ENCODE measurements at places on chromosomes 3 and 15.

GRCh38 chr15:45148076-45149059 is 18.6 kb downstream of the DUOX1 start:
- no peak for DNase-seq

DNA sequence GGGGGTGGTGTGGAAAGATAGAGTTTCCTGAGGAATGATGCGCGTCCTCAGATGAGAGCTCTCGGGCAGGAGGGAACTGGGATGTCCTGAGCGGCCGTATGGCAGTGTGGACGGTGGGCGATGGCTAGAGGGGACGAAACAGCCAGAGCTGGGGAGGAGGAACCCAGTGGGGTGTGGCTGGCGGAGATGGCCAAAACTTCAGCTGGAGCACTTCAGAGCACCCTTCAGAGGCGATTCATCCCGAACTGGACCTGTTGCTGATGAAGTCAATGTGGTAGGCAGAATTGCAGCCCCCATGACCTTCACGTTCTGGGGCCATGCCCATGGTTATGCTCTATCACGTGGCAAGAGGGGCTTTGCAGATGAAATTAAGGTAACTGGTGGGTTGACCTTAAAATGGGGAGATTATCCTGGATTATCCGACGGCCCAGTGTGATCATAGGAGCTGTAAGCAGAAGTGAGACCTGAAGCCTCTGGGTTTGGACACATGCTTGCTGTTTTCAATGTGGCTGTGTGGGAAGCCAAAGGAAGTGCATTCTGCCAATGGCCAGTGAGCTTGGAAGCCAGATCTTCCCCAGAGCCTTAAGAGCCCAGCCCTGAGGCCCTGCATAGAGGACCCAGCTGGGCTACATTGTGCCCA is 52.3 kb downstream of the ATP1B3 start:
- peak; percentile 16 for DNase-seq

DNA sequence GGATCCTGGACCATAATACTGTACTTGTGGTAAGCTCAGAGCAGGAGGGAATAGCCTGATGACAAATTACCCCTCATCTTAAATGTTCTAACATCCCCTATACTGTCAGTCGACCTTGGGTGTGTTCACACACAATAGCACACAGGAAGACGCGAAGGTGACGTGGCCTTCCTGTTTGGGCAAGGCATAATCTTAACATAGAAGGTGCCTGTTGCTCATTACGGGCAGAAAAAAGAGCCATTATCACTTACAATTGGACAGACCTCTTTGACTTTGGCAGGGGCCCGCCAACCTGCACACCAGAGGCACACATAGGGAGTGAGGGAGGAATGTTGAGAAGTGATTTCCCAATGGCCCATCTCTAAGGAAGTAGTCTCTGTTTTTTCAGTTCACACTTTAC is 144.2 kb downstream of the ANO10 start:
- no peak for DNase-seq

- no peak for DNase-seq
Measured at GRCh38 chr3:17946619-17947018, 204.2 kb upstream of the TBC1D5 start.

- DNase-seq: no peak
Measured at GRCh38 chr3:102688556-102688930, 253.7 kb downstream of the ZPLD1 start.

GRCh38 chr15:41927536-41927935 is 33.7 kb upstream of the SPTBN5 start:
- peak; percentile 72 for DNase-seq

- no peak for DNase-seq
Measured at GRCh38 chr3:123800362-123800682, 83.8 kb downstream of the MYLK start.

GRCh38 chr3:13288732-13289718 is 131.1 kb downstream of the NUP210 start:
- DNase-seq: no peak

- DNase-seq: no peak
Measured at GRCh38 chr3:140242818-140243276, 307.9 kb downstream of the CLSTN2 start.

DNA sequence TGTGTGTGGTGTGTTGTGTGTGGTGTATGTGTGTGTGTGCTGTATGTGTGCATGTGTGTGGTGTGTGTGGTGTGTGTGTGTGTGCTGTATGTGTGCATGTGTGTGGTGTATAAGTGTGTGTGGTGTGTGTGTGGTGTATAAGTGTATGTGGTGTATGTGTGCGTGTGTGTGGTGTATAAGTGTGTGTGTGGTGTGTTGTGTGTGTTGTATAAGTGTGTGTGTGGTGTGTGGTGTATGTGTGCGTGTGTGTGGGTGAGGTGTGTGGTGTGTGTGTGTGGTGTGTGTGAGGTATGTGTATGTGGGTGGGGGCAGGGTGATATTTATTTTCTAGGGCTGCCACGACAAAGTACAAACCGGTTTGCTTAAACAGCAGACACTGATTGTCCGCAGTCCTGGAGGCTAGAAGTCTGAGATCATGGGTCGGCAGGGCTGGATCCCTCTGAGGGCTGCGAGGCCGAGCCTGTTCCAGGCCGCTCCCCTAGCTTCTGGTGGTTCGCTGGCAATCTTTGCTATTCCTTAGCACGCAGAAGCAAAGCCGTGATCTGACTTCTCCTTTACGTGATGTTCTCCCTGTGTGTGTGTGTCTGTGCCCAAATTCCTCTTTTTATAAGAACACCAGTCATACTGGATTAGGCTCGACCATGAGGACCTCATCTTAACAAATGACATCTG is 160.2 kb downstream of the XXYLT1 start:
- DNase-seq: peak; percentile 68

GRCh38 chr3:33131331-33132018 is 17.7 kb downstream of the CRTAP start:
- DNase-seq: peak; percentile 64

GRCh38 chr3:9769426-9770275 is at the start of gene CAMK1:
CAMK1 (minus strand) TSS chr3:9769947; CDS start chr3:9767749, 2,198 bp downstream.
- peak; percentile 78 for DNase-seq

GRCh38 chr3:191528589-191528988 is 67.6 kb downstream of the PYDC2 start:
- no peak for DNase-seq

DNA sequence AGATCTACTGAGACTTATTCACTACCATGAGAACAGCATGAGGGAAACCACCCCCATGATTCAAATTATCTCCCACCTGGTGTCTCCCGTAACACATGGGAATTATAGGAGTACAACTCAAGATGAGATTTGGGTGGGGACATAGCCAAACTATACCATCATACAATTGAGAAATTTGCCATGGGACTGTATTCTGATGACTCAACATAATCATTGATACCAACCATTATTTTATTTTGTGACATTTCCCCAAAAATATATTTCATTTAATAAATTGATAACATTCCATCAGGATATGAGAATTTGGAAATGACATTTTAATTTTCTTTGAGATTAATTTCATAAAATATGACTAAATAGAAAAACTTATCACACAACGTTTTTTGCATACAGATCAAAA is 96.6 kb upstream of the MDFIC2 start:
- no peak for DNase-seq

DNA sequence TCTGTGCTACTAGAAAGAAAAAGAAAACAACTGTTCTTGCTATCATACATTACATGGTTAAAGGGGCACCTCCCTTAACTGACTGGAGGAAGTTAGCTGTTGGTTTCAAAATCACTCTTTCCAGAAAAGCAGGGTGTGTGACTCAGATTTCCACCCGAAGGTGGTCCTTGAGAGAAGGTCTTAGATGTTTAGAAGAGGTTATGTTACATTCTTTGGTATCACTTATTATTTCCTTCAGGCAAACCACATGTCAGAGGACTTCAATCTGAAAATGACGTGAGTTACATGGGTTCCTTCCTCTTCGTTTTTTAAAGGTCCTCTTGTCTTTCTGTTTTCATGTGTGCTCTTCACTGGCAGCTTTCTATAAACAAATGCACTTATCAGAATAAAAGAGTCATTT is 307.9 kb upstream of the CBLB start:
- DNase-seq: peak; percentile 15

- no peak for DNase-seq
Measured at GRCh38 chr3:116155841-116156240, 289.4 kb downstream of the LSAMP start.

Data from inflammatory macrophage treated with lipopolysaccharide for 4 hours (primary cell).